ENCODE measurements at places on chromosomes 11 and 22.

DNA sequence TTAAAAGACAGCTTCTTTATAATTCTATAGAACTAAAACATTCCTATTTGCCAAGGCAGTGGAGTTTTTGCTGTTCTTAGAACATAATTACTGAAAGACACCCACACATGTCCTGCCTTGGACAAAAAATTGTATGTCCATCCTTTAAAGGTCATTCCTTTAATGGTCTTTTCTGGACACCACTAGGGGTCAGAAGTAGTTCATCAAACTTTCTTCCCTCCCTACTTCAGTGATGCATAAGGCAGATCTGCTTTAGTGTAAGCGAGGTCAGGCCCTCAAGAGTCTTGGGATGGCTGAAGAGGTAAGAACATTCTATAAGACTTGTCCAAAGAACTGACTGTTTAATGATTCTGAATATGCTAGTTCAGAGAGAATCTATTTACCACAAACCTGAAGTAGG is 4.3 kb upstream of the OR51V1 start:
- H3K36me3 ChIP-seq, result no peaks in the 10 kb centered on the region
- H3K4me1 ChIP-seq, result no peaks in the 10 kb centered on the region
- no peak for DNase-seq
- H3K4me3 ChIP-seq, result no peak overlapping the region
- no peak overlapping the region for H3K27ac ChIP-seq

- H3K36me3 ChIP-seq, result no peaks in the 10 kb centered on the region
- DNase-seq, result no peak
These were observed 10.5 kb downstream of the ART5 start for GRCh38 chr11:3631331-3631730.

GRCh38 chr11:34616830-34617504 is 3.9 kb upstream of the EHF start:
- H3K27ac ChIP-seq, result no peak overlapping the region
- H3K4me1 ChIP-seq, result peaks cover 5% of the 10 kb centered on the region
- H3K36me3 ChIP-seq, result no peaks in the 10 kb centered on the region
- peaks cover 2% of the 10 kb centered on the region for H3K27me3 ChIP-seq

DNA sequence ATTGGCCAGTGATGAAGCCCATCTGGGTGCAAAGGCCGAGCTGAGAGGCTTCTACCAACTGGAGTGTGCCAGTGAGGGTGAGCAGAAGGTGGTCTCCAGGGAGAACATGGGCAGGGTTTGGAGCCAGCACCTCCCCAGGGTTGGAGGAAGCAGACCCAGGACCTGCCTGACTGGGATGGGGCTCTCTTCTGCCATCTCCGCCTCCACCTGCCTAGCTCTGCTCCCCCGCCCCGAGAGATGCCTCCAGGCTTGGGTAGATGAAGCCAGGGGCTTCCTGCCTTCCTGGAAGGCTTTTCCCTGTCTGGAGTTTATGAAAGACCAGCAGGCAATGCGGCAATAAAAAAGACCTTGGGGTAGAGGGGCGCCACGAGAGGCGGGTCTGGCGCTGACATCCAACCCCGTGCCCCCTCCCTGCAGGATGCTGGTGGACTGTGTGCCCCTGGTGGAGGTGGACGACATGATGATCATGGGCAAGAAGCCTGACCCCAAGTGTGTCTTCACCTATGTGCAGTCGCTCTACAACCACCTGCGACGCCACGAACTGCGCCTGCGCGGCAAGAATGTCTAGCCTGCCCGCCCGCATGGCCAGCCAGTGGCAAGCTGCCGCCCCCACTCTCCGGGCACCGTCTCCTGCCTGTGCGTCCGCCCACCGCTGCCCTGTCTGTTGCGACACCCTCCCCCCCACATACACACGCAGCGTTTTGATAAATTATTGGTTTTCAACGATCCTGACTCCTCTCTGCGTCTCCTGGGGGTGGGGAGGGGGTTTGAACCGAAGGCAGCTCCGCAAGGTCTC is 3.3 kb downstream of the SELENOM start:
- no peak overlapping the region for H3K27ac ChIP-seq
- no peaks in the 10 kb centered on the region for H3K36me3 ChIP-seq
- H3K4me1 ChIP-seq, result peaks cover 17% of the 10 kb centered on the region
- no peaks in the 10 kb centered on the region for H3K27me3 ChIP-seq
- DNase-seq, result no peak

GRCh38 chr11:27361649-27362431 is 1.2 kb downstream of the CCDC34 start:
- DNase-seq, result no peak
- no peaks in the 10 kb centered on the region for H3K27me3 ChIP-seq
- H3K36me3 ChIP-seq, result no peaks in the 10 kb centered on the region
- no peak overlapping the region for H3K27ac ChIP-seq
- H3K4me3 ChIP-seq, result no peak overlapping the region
- peaks cover 5% of the 10 kb centered on the region for H3K4me1 ChIP-seq

DNA sequence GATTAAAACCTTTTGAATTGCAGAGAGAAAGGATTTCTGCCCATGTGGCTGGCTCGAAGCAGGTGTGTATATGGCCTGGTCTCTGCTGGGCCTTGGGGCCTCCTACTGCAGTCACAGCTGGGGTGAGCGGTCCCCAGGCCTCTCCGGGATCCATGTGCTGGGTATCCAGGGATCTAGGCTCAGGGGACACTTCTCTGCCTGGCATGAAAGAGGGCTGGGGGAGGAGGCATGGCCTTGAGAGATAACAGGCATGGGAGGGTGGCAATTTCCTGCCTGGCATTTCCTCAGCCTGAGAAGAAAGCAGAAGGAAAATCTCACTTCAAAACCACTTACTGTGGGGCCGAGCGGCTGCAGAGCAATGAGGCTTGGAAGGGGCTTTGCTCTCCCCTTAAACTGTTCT is 20.3 kb upstream of the PARVG start:
- no peaks in the 10 kb centered on the region for H3K27me3 ChIP-seq
- H3K36me3 ChIP-seq, result no peaks in the 10 kb centered on the region
- DNase-seq, result no peak
- no peak overlapping the region for H3K4me3 ChIP-seq

GRCh38 chr11:59267196-59267595 is 54.5 kb upstream of the MPEG1 start:
- H3K27ac ChIP-seq, result no peak overlapping the region
- peaks cover 26% of the 10 kb centered on the region for H3K4me1 ChIP-seq

- H3K27ac ChIP-seq, result no peak overlapping the region
- no peak for DNase-seq
- H3K4me1 ChIP-seq, result no peaks in the 10 kb centered on the region
- H3K36me3 ChIP-seq, result no peaks in the 10 kb centered on the region
These were observed 3.6 kb upstream of the SLC5A4 start for GRCh38 chr22:32258791-32259190.

- no peak overlapping the region for H3K27ac ChIP-seq
- no peaks in the 10 kb centered on the region for H3K4me1 ChIP-seq
- DNase-seq, result no peak
- no peaks in the 10 kb centered on the region for H3K27me3 ChIP-seq
- no peak overlapping the region for H3K4me3 ChIP-seq
- H3K36me3 ChIP-seq, result no peaks in the 10 kb centered on the region
These were observed 471.4 kb downstream of the SOX6 start for GRCh38 chr11:15884777-15885540.

- no peaks in the 10 kb centered on the region for H3K36me3 ChIP-seq
- no peaks in the 10 kb centered on the region for H3K27me3 ChIP-seq
- H3K4me1 ChIP-seq, result peaks cover 14% of the 10 kb centered on the region
- H3K27ac ChIP-seq, result no peak overlapping the region
- no peak for DNase-seq
These were observed 14.5 kb downstream of the SCGB1A1 start for GRCh38 chr11:62433141-62433903.

DNA sequence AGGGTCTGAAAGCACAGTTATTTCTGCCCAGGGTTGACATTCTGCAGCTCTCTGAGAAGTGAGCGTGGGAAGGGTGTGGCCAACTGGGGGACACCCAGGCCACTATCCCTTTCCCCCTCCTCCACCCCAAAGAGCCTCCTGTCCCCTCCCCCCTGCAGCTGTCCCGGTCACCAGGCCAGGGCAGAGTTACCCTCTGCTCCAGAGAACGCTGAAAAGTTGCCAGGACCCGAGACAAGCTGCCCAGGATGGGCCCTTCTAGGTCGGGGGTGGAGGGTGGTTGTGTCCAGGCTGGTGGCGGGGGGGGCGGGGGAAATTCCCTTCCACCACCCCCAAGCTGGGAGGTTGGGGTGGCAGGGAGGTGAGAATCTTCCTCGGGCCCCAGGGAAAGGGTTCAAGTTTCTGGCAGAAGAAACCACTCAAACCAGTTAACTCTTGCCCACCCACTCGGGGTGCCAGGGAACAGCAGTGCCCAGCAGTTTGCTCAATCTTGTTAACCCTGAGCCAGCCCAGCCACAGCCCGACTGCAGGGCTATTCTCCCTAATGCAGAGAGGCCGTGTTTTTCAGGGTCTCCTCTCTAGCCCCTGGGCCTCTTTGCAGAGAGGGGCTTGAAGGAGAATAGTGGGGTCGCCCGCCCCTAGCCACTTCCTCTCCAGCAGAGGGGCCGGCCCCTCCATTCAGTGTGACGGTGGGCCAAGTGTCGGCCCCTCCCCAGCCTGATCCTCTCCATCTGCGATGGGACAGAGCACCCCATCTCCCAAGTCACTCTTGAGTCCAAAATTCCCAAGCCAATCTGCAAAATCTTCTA is 697 bp downstream of the LGALS1 start:
- H3K27ac ChIP-seq, result peak overlapping the region; percentile 97
- no peaks in the 10 kb centered on the region for H3K27me3 ChIP-seq
- peaks cover 5% of the 10 kb centered on the region for H3K36me3 ChIP-seq

- peaks cover 11% of the 10 kb centered on the region for H3K4me1 ChIP-seq
- no peaks in the 10 kb centered on the region for H3K27me3 ChIP-seq
- no peak overlapping the region for H3K4me3 ChIP-seq
- H3K36me3 ChIP-seq, result no peaks in the 10 kb centered on the region
- H3K27ac ChIP-seq, result peak overlapping the region; percentile 67
- DNase-seq, result no peak
These were observed 21.4 kb downstream of the CHKA start for GRCh38 chr11:68099474-68100405.

- no peak overlapping the region for H3K4me3 ChIP-seq
- H3K27ac ChIP-seq, result no peak overlapping the region
- no peaks in the 10 kb centered on the region for H3K4me1 ChIP-seq
- DNase-seq, result no peak
These were observed 140.7 kb upstream of the CTSC start for GRCh38 chr11:88478136-88478815.

DNA sequence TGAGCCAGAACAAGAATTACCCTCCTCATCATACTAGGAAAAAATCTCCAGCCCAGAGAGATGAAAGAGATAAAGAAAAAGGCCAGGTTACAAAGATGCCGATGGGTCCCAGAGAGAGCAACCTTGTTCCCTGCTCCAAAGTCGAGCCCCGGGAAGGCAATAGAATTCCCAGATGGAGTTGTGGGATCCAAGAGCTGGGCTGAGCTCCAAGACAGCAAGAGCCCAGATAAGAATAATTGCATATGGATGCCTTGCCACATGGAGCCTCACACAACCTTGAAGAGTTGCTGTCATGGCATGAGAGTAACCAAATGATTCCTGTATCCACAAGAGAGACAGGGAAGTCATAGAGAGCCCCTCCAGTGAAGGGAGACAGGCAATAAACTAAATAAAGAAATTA is 30.9 kb downstream of the IL10RA start:
- H3K4me1 ChIP-seq, result peaks cover 51% of the 10 kb centered on the region
- H3K27me3 ChIP-seq, result no peaks in the 10 kb centered on the region
- DNase-seq, result no peak
- no peak overlapping the region for H3K27ac ChIP-seq

DNA sequence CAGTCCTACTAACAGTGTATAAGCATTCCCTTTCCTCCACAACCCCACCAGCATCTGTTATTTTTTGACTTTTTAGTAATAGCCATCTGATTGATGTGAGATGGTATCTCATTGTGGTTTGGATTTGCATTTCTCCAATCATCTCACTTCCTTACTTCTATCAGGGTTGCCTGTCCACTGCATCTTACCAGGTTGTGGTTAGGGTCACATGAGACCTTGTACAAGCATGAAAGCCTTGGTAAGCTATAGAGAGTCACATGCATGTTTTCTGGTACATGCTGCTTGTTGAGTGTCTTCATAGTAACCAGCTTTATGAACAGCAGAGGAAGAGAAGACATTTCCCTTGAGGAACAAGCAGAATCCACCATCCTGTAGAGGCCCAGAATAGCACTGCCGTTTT is 102.9 kb upstream of the PAX6 start:
- H3K27me3 ChIP-seq, result no peaks in the 10 kb centered on the region
- no peaks in the 10 kb centered on the region for H3K36me3 ChIP-seq
- DNase-seq, result no peak

DNA sequence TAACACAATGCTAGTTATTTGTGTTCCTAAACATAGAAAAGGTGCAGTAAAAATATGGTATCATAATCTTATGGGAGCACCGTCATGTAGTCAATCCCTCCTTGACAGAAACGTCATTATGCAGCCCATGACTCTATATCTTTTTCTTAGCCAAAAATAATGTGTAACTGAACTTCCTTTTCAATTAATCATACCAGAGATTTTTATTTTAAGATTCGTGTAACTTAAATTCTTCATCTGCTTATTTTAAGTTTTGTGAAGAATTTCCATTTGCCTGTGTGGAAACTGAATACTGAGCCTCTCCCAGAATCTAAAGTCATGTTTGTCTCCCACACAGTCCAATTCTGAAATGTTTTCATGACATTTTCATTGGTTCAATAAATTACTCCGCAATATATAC is 699.1 kb downstream of the KCNA4 start:
- no peak for DNase-seq
- no peaks in the 10 kb centered on the region for H3K4me1 ChIP-seq
- H3K27me3 ChIP-seq, result no peaks in the 10 kb centered on the region
- H3K36me3 ChIP-seq, result no peaks in the 10 kb centered on the region

DNA sequence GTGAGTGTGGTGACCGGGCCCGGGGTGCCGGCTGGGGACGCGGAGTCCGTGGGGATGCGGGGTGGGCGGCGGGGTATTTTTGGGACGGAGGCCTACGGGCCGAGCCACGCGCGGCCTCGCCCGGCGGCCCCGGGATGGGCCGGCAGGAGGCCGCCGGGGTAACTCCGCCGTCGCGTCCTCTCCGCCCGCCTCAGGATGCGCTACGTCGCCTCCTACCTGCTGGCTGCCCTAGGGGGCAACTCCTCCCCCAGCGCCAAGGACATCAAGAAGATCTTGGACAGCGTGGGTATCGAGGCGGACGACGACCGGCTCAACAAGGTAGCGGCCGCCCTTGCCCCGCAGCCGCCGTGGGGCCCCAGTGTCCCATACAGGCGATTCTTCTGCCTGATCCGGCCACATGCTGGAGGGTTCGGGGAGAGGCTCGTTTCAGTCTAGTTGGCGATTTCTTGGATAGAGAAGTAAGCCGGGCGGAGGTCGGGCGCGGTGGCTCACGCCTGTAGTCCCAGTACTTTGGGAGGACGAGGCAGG is 337 bp downstream of the RPLP2 start:
- H3K4me3 ChIP-seq, result peak overlapping the region; percentile 50
- no peaks in the 10 kb centered on the region for H3K27me3 ChIP-seq
- H3K36me3 ChIP-seq, result peaks cover 26% of the 10 kb centered on the region
- DNase-seq, result no peak

DNA sequence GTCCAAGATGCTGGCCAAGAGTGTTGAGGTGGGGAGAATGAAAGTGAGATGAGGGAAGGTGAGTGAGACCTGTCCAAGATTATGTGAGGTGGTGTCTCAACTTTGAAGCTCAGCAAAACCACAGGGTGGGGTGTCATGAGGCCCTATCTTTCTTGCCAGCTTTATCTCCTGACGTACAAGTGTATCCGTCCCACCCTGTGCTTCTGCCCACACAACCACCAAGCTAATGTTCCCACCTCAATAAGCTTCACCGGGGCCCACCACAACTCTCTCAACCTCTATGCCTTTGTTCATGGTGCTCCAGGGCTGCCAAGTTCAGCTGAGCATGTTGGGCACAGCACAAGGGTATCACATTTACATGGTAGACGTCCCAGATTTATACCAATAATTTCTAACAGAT is 7.1 kb upstream of the TPST2 start:
- H3K4me1 ChIP-seq, result peaks cover 74% of the 10 kb centered on the region
- H3K4me3 ChIP-seq, result no peak overlapping the region
- DNase-seq, result peak; percentile 77
- H3K36me3 ChIP-seq, result no peaks in the 10 kb centered on the region
- no peaks in the 10 kb centered on the region for H3K27me3 ChIP-seq
- H3K27ac ChIP-seq, result peak overlapping the region; percentile 51
